Renal cortex interstitium (tissue), 15 donors: ENCODE measurements at places on chromosomes 6 and 20. TPM values are rescaled to one million over a fixed set of nuclear protein-coding genes. Genes with fewer than 3 reads are reported as not detected.

GRCh38 chr20:62914970-62915457 lies 11.3 kb downstream of the DIDO1 start:
- no peak for DNase-seq

DNA sequence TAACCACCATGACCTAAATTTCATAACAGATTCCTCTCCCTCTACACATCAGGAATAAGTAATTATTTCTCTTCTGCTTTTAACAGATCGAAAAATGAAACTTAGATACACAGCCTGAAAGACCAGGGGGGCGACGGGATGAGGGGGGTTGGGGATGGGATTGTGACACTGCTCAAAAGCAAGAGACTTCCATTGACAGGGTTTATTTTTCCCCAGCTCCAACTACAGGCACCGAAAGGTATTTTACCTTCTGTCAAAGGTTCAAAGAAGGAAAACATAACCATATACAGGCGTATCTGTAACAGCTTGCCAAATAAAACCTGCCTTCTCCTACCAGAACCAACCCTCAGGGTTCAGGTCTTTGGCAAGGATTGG lies 1.3 kb downstream of the EPHA7 start:
- DNase-seq, result no peak

- no peak for DNase-seq
Measured at GRCh38 chr20:37337208-37337991, 8.5 kb upstream of the SRC start.

DNA sequence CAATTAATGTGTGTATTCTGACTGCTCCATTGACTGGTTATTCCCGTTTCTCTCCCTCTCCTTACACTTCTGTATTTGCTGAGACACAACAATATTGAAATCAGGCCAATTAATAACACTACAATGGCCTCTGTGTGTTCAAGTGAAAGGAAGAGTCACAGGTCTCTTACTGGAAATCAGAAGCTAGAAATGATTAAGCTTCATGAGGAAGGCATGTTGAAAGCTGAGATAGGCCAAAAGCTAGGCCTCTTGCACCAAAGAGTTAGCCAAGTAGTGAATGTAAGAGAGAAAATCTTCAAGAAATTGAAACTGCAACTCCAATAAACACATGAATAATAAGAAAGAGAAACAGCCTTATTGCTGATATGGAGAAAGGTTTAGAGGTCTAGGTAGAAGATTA lies 489.5 kb upstream of the CITED2 start:
- no peak for DNase-seq

DNA sequence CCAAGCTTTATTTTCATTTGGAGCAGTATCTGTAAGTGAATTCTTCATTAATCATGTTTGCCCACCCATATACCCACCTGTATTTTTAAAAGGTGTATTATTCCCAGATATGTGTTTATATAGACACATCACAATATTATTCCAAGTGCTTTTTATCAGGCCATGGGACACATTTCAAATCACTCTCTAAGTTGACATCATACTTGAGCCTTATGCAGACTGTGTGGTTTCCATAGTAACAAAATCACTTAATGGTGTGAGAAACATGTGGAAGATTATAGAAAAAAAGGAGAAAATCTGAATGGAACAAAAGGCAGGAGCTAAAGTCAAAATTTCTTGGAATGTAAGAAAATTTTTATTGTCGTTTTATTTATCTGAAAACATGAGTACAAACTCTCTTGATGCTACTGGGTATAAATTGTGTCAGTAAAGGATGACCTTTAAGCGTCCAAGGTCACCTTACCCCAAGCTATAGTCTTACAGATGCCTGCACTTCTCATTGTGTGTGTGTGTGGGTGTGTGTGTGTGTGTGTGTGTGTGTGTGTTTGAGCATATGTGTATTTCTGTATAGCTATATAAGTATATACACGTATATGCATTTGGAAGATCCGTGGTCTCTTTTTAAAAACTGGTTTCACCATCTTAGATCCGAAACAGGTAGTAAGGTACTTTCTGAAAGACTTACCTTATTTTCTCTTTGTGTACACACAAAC lies 79.8 kb upstream of the CCN6 start:
- DNase-seq, result no peak

DNA sequence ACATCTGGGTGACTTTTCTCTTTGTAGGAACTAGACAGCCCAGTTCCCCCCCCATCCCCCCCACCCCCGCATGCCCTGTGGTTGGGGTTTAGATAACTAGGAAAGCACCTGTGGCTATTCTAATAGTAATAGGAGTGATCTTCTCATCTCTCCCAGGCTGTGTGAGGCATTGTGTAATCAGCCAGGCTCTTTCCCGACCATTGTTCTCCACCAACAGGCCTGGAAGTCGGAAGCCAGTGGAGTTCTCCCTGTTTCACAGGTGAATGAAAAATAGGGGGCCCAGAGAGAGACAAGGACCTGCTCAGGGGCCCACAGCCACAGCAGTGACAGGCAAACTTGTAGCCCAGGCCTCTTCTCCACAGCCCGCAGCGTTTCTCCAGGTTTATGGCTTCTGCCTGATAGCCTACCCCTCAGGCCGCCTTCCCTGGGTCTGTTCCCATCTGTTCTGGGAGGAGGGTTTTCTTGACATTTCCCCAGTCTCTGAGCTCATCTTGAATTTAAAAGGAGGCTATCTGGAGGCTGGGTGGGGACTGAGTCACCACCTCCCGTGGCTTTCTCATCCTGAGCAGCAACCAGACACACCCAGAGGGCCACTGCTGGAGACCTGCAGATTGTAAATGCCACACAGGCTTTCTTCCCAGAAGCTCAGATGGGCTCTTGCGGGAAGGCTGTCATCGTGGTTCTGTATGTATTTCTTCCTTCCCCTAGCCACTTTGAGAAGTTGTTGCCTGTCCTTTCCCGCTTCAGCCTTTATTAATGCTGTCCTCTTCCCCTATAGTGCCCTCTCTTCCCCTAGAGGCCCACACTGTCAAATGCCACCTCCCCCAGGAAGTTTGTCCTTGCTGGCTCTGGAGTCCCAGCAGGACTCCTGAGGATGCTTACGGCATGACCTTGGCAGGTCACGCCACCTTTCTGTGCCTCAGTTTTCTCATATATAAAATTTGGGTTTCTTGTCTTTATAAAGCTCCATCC lies 75.9 kb upstream of the MYL9 start:
- DNase-seq, result no peak

GRCh38 chr20:23095499-23095898 lies 9.4 kb upstream of the CD93 start:
- no peak for DNase-seq

GRCh38 chr20:381581-382290 lies 1.2 kb downstream of the TRIB3 start:
- DNase-seq, result no peak

GRCh38 chr6:23280437-23280836 lies 711.1 kb downstream of the HDGFL1 start:
- no peak for DNase-seq

DNA sequence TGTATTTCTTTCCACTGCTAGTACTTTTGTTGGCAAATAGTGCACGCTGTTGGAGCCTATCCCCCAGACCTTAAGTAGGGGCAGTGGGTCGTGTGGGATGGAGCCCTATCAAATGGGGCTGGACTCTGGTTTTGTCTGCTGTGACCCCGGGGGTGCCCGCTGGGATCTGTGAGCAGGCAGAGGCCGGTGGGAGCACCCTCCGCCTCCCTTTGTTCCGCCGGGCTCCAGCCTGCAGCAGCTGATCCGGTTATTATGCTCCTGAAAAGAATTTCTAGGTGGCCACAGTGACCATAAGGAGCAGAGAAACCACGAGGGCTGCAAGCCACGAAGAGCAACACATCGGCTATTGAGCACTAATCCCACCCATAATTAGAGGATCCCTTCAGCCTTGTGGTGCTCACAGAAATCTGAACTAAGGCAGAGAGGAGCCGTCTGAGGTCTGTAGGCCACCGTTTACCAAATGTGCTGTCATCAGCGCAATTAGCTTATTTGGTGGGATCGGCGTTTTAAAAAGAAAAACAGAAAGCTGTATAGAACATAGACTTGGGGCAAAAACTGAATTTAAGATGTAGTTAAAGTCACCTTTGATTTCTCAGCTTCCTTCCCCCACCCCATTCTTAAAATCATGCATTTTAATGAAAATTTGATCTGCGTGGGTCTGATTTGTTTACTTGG lies 598.3 kb upstream of the JAG1 start:
- no peak for DNase-seq

GRCh38 chr20:2879146-2879545 lies 5.9 kb downstream of the PTPRA start:
- DNase-seq, result no peak

GRCh38 chr6:55726144-55726543 lies 147.2 kb upstream of the HMGCLL1 start:
- DNase-seq, result no peak

DNA sequence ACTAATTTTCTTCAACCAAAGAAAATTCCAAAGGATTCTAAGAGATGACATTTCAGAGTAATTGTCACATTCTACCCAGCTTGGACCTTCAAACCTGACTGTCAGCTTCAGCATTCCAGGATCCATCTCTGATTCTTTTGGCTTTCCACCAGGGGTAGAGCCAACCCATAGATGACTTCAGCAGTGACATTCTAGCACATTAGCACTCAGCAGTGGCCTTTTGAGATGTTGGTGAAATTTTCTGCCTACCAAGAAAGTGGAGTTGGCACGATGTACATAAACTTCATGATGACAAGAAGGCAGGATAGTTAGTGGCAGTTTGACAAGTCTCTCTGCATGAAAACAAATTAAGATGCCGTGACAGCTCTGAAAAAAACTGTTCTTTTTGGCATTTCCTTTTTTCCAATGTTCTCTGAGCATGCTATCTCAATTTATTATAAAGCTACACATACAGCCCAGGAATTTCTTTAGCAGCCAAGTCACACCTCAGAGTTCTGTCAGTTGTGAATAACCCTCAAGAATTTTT lies 466.5 kb upstream of the RNF217 start:
- DNase-seq, result no peak

DNA sequence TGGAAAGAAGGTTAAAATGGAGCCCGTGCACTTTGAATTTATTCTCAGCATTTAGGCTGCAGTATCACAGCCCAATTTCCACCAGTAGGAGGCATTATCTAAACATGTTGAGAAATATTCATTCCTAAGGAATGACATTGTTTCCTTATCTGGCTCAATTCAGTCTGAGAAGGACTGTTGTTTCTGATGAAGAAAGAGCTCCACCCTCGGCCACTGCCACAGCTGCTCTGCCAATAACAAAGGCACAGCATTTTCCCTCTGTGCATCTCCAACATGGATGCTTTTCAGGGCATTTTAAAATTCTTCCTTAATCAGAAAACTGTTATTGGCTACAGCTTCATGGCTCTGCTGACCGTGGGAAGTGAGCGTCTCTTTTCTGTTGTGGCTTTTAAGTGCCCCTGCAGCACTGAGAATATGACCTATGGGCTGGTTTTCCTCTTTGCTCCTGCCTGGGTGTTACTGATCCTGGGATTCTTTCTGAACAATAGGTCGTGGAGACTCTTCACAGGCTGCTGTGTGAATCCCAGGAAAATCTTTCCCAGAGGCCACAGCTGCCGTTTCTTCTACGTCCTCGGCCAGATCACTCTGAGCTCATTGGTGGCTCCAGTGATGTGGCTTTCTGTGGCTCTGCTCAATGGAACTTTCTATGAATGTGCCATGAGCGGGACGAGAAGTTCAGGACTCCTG lies at the start of gene CALHM5:
Gene CALHM5 (plus strand): TSS at position 216 of the 687 bp plus-strand sequence. CDS start 58 bp downstream, at position 274.
- no peak for DNase-seq

DNA sequence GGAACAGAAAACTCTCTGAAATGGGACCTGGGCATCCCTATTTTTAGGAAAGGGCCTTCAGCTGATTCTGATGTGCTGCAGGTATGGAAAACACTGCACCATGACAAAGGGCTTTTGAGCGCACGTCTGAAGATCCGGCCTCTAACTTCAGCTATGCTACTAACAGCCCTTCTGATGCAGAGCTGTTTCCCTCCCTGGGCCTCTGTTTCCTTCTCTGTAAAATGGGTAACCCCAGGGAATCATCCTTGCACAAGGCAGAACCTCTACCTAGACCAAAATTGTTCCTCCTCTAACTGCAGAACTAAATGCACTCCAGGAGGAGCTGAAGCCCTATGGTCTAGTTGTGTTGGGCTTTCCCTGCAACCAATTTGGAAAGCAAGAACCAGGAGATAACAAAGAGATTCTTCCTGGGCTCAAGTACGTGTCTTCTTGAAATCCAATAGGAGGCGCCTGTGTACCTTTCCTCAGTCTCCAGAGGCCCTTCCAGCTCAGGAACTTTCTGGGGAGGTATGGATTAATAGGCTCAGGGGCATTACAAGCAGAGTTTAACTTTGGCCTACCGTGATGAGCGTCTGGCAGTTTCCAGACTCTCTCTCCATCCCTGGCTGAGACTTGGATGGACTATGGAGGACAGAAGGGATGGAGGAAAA lies 5.9 kb downstream of the GPX5 start:
- no peak for DNase-seq

DNA sequence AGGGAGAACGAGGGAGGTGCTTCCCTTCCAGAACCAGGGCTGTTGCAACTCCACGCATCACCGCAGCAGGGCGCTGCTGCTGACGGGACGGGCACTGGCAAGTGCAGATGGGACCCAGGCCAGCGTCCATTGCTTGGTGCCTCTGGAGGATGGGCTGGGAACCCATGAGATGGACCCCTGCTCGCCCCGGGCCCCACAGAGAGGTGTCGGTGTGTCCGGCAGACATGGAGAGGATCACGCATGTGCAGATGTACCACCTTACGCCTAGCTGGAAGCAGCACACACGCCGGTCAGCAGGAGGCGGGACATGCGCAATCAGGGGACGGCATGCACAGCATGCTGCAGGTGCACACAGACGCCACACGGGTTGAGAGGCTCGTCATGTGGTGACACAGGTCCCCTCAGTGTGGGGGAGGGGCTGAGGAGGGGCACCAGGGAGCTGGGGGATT lies 5.7 kb downstream of the CABLES2 start:
- DNase-seq, result no peak

DNA sequence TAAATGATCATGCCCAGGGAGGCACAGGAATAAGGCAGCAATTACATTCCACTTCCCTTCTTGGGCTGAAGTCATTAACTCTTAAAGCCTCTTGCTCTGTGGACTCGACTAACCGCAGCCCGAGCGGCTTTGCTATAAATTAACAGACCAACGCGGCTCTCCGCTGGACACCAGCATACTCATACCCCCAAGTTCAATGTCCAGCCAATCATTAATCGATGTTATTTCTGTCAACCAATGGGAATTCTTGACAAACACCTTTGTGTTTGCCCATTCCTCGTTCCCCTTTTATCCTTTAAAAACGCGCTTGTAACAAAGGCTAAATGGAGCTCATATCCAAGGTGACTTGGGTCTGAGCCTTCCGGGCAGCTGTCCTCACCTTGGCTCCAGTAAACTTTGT lies 183.1 kb upstream of the RALGAPA2 start:
- DNase-seq, result peak; percentile 32

Gene OR2B6
- 0.10 TPM for polyA plus RNA-seq

Gene ZBTB12
- 23.4 TPM for polyA plus RNA-seq

Gene BTBD3
- polyA plus RNA-seq, result 78.1 TPM

Gene BHLHE23
- polyA plus RNA-seq, result not detected

Gene NR2E1
- polyA plus RNA-seq, result not detected

Gene DDX27
- 48.4 TPM for polyA plus RNA-seq

Gene SYCP2
- 8.0 TPM for polyA plus RNA-seq

Gene FAM162B
- 4.9 TPM for polyA plus RNA-seq
